ENCODE measurements at places on chromosomes 6 and 20.
A peak's percentile ranks its signal among the peaks of the same experiment; 100 is the strongest.

DNA sequence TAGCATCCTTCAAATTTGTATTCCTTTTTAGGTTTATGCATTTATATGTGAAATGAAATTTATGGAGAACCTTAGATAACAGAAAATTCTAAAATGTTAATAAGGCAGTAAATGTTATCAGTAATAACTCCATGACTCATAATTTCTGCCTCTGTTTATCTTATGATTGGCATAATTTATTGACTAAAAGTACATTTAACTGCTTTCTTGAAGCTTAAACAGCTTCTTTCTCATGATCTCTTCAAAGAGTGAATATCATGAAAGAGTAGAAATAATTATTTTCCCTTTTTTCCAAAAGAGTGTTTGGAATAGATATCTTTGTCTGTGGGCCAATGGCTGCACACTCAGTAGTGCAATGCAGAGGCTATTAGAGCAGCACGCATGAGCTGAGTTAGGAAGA is 91.3 kb downstream of the SHLD1 start:
- DNase-seq: no peak

GRCh38 chr6:132736239-132736638 is 21.5 kb downstream of the VNN2 start:
- DNase-seq: no peak

- DNase-seq: no peak
Observed at GRCh38 chr20:3456648-3457047, 14.2 kb upstream of the ATRN start.

- no peak for DNase-seq
Observed at GRCh38 chr6:47042275-47042791, at the start of gene ADGRF1. Gene ADGRF1 (minus strand): TSS chr6:47042332. CDS start chr6:47029061, 13,271 bp downstream.

DNA sequence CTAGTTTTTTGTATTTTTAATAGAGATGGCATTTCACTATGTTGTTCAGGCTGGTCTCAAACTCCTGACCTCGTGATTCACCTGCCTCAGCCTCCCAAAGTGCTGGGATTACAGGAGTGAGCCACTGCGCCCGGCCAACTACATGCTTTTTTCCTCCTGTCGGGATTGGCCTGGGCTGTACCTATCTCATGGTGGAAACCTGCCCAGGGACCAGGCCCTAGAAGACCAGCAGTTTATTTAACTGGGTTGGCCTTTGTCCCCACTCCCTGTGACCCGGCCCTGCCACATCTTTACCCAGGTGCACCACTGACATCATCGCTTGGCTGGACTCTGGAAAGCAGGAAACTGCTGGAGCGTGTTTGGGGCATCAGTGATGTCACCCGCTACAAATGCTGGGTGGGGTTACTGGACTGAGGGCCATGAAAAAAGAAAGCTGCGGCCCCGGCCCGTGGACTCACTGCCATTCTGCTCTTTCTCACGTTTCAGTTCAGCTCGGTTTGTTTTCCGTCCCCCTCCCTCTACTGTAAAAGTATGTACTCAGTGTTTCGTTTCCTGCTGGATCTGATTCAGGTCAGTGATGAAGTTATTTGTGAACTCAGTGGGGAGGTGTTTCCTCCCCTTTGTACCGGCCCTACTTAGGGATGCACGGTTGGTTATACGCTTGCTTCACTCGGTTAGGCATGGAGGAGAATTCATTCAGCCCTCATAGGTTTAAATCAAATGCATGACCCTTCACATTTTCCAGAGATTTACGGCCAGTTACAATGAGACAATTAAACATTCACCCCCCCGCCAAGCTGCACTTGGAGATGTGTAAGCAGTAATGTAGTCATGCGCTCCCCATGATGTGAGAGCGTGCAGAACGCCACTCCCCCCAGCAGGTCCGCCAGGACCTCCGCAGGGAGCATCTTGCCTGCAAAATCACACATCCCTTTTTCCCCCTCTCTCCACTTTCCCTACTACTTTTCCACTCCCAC is 179.3 kb downstream of the MTHFD1L start:
- no peak for DNase-seq

GRCh38 chr6:40138273-40138720 is 204.0 kb upstream of the MOCS1 start:
- no peak for DNase-seq

DNA sequence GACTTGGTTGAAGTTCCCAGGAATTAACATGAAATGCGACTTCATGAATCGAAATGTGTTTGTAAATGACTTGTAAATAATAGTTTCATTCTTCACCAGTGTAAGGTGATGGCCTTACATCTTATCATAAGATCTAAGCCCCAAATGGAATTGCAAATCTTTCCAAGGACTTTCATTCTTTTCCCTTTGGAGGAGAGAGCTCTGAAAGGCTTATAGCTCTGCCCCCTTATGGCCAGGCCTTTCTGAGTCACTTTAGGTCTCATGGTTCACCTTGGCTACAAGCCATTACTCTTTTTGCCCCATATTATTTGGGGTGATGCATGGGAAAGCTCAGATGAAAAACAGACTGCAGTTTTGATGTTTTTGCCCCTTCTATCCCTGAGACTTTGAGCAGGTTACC is 209.1 kb upstream of the BMP2 start:
- DNase-seq: no peak

DNA sequence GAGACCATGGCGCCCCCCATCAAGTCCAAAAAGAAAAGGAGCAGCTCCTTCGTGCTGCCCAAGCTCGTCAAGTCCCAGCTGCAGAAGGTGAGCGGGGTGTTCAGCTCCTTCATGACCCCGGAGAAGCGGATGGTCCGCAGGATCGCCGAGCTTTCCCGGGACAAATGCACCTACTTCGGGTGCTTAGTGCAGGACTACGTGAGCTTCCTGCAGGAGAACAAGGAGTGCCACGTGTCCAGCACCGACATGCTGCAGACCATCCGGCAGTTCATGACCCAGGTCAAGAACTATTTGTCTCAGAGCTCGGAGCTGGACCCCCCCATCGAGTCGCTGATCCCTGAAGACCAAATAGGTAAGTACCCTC is 41.7 kb upstream of the NAA20 start:
- DNase-seq: no peak

DNA sequence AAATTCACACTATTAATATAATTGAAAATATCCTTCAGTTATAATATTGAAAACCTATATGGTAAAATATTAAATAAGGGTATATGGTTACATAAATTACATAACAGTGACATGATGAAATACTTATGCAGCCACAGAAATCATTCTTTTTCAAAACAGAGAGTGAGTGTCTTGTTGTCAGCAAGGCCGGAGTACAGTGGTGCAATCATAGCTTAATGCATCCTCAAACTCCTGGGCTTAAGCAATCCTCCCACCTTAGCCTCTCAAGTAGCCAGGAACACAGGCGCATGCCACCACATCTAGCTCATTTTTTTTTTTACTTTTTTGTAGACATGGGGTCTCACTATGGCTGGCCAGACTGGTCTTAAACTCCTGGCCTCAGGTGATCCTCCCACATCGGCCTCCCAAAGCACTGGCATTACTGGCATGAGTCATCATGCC is 40.4 kb downstream of the FAM8A1 start:
- DNase-seq: no peak

DNA sequence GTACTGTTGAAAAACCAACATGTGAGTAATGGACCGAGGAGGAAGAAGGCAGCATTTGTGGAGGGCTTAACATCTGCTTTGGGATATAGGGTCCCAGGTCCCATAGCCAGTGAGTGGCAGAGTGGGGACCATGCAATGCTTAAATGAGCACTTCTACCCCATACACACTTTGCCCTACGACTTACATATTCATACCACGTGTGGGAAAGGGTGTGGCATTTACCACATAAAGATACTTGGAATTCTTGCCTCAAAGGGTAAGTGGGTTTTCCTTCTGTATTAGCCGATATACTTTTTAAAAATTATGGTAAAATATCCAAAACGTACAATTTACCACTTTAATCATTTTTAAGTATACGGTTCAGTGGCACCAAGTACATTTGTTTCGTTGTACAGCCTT is 199.3 kb downstream of the BACH2 start:
- no peak for DNase-seq

GRCh38 chr6:1226277-1227099 is 85.4 kb upstream of the FOXQ1 start:
- DNase-seq: no peak

GRCh38 chr6:92114091-92114675 is 1305.2 kb downstream of the EPHA7 start:
- no peak for DNase-seq

- DNase-seq: no peak
Observed at GRCh38 chr20:62524505-62524911, 48.7 kb upstream of the GATA5 start.

GRCh38 chr6:92810913-92811312 is 608.4 kb downstream of the EPHA7 start:
- DNase-seq: peak; percentile 78

DNA sequence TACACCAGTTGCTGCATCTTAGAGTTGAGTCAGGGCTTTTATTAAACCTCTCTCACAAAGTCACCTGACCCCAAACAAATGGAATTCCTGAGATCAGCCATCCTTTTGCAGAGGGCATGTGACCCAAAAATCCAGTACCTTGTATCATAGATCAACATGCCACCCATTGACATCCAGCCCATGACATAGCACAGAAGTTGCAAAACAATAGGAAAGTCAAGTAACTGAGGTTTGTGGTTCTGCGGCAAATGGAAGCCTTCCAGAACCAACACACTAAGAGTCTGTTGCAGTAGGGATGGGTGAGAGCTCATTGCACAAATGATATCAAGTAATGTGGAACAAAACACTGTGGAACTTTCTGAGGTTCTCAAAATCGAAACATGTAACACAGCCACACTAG is 111.2 kb downstream of the PDE7B start:
- DNase-seq: no peak

Measured in GM12865 (cell line).